Stimulated activated naive CD8-positive, alpha-beta T cell treated with anti-CD3 and anti-CD28 coated beads, Interleukin-15, Interleukin-2, amounts not matched to agents 100 U/mL and 50 U/mL, for 24 hours (primary cell): ENCODE measurements at places on chromosomes 16 and 17.

- DNase-seq = no peak
Observed at GRCh38 chr17:39264119-39264518, 38.4 kb upstream of the STAC2 start.

DNA sequence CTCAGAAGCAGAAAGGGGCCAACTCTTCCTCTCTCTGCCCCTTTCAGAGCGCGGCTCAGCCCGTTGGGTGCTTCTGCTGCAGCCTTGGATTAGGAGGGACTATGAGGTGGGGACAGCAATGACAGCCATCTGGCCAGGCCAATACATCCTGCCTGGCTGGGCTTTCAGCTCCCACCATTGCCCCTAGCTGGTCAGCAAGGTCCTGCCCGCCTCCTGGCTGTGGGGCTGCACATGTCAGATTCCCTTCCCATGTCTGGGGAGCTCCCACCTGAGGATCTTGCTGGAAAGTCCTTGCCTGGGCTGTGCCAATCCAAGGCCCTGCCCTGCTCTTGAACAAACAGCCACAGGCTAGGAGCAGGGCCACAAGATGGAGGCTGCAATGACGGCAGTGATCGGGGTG is 8.3 kb downstream of the TRIM65 start:
- DNase-seq = no peak

- peak; percentile 83 for DNase-seq
Observed at GRCh38 chr17:49996495-49997300, 1.7 kb upstream of the DLX3 start.

DNA sequence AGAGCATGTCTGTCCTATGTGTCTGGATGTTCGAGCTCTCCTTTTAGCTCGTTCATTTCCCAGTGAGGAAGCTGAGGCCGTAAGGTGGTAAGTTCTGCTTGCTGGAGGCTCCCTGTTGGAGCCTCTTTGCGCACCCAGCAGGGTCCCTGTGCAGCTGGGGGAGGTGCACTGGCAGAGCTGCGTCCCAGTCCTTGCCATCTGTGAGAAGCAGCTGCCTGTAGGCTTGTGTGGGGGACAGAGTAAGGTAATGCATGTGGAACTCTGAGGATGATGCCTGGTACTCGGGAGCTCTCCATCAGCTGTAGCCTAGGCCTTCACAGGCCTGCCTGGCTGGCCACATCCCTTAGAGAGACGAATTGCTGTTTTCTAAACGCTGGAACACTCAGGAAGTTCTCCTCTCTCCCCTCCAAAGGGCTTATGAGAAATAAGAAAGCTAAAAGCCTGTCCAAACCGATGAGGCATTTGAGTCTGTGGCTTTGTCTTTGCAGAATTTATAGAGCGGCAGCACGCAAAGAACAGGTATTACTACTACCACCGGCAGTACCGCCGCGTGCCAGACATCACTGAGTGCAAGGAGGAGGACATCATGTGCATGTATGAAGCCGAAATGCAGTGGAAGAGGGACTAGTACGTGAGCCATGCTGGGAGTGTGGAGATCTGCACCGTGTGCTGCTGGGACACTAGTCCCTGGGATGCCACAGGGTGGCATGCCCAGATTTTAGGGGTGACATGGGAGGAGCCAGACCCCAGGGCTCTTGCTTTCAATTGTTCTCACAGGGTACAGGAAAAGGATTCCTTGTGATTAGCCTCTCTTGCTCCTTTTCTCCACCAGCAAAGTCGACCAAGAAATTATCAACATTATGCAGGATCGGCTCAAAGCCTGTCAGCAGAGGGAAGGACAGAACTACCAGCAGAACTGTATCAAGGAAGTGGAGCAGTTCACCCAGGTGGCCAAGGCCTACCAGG is 1.6 kb downstream of the NDUFB10 start:
- peak; percentile 67 for DNase-seq

- DNase-seq = no peak
Observed at GRCh38 chr16:31268033-31268365, 8.2 kb downstream of the ITGAM start.

GRCh38 chr17:67639555-67639954 is 78.2 kb upstream of the NOL11 start:
- DNase-seq = no peak

- peak; percentile 69 for DNase-seq
Observed at GRCh38 chr17:18257982-18258355, 569 bp downstream of the FLII start.

DNA sequence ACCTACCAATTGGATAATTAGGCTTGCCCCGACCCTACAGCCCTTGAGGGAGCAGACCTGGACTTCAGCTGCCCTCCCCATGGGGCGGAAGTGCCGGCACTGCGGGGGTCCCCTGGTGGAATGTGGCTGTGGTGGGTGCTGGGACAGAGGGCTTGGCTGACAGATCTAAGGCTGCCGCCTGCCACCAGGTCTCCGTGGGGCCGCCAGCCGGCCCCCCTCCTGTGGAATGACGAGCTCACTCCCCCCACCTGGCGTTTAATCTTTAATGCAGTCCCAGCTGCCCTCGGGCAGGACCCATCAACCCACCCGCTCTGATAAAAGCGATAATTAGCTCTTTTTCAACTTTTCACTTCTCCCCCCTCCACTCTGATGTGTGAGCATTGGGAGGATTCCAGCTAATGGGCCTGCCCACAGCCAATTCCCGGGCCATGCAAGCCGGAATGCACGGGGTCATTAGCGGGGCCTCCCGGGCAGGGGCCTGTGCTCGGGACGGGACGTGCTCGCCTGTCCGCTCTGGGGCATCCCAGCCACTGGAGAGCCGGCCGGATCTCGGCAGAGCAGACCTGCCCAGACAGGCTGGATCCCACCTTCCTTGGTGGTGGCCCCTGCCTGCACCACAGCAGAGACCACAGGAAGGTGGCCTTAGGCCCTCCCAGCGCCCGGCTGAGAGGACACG is 28.3 kb upstream of the GOSR2 start:
- DNase-seq = no peak

DNA sequence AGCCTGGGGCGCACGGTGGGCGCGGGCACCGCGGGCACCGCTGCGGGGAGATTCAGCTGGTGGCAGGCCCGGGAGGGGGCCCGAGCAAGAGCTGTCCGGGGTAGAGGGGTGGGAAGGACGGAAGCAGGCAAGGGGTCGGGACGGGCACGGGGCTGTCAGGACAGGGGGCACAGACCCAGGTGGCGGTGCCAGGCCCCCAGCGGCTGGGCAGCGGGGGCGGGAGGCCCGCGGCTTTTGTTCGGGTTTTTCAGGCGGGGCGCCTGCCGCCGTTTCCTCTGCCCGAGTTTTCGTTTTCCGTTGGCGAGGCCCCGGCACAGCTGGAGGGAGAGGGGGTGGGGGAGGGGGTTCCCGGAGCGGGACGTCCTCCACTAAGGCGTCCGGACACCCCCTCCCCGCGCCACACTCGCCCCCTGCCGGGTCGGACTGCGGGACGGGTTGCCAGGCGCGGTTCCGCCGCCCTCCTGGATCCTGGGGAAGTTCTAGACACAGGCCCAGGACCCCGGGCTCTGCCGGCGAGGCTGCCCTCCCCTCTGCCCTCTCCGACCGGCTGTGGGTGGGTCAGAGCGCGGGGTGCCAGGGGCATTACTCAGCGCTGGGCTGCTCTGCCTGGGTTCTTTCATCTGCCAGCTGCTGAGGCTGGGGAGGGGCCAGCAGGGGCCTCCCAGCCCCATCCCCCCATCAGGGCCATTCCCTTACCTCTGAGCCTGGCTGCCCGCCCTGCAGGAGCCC is 543 bp downstream of the ARHGAP23 start:
- DNase-seq = peak; percentile 42

GRCh38 chr16:8673611-8674412 is 605 bp upstream of the ABAT start:
- DNase-seq = no peak

DNA sequence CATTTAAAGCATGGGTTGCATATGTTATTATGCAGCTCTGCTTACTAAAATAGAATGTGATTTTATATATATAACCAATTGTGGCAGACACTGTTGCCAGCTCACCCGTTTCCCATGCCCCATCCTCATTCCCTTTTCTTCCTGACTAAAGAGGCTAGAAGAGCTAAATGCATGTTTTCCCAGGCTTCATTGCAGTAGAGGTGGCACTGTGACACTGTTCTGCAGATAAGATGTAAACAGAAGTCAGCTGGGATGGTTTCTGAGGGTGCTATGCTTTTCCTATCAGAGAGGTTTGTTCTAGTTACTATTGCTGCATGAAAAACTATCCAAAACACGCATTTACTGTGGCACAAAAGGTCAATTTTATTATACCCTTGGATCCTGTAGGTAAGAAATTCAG is 5.7 kb upstream of the TOB1 start:
- no peak for DNase-seq

DNA sequence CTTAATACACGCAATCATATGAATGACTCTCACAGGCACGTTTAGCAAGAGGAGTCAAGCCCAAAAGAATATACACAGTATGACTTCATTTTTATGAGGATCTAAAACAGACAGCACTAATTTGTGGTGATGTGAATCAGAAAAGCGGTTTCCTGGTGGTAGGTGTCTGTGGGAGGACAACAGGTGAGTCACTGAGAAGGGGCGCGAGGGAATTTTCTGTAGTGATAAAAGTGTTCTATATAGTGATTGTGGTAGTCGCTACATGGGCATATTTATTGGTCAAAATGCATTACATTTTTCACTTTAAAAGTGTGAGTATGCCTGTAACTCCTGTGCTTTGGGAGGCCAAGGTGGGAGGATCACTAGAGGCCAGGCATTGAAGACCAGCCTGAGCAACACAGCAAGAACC is 7.6 kb upstream of the TNRC6A start:
- DNase-seq = peak; percentile 59

DNA sequence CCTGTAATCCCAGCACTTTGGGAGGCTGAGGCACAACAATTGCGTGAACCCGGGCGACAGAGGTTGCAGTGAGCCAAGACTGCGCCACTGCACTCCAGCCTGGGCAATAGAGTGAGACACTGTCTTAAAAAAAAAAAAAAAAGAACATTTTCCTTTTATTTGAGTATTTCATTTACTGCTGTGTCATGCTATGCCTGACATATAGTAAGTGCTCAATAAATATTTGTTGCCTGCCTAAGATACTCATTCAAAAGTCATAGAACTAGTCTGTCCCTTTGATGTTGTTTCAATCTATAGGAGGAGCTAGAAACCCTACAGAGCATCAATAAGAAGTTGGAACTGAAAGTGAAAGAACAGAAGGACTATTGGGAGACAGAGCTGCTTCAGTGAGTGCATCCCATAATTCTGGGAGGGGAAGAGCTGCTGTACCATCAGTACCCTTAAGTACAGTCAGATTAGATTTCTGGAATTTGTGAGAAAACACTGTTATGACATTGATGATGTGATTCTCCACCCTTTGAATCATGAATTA is 20.0 kb downstream of the CALCOCO2 start:
- DNase-seq = no peak

- no peak for DNase-seq
Observed at GRCh38 chr16:5062790-5063765, 2.7 kb downstream of the C16orf89 start.
